Adrenal gland (tissue), 19 donors: ENCODE measurements at places on chromosomes 1 and 21. TPM values are rescaled to one million over a fixed set of nuclear protein-coding genes. Genes with fewer than 3 reads are reported as not detected.
A peak's percentile ranks its signal among the peaks of the same experiment; 100 is the strongest.

DNA sequence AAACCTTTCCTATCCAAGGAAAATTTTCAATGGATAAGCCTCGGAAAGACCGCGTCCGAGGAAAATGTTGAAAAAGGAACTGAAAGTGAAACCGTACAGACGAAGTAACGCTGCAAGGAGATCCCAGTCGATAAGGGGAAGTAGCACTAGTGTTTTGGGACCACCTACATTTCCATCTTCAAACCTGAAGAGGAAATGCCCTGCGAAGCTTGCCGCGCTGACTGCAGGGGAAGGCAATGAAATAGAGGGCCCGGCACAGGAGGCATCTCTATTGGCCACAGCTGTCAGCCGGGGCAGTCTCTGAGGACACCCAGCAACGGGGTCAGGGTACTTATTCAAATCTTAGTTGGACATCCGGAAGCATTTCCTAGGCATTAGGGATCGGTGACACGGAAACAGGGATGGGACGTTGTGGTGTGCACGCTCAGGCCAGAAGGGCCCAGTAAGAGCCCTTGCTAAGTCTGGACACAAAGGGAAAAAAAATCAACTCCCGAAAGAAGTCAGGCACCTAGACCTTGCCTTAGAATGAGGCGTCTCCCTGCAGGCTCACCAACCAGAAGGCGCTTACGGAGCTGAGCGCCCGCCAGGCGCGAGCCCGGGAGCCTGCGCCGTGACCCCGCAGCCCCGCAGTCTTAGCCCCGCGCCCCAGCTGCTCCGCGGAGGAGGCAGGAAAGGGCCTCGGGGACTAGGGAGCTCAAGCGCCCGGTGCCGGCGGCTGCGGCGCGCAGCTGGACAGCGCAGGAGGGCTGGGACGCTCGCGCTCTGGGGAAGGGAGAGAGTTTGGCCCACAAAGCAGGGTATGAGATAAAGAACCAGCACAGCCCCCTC, 655 bp downstream of the USF1 start:
- H3K27ac ChIP-seq: peak overlapping the region; percentile 80
- H3K4me3 ChIP-seq: peak overlapping the region; percentile 85
- H3K27me3 ChIP-seq: no peaks in the 10 kb centered on the region
- H3K4me1 ChIP-seq: peaks cover 10% of the 10 kb centered on the region
- DNase-seq: peak; percentile 85

GRCh38 chr1:204285436-204286305, 71.9 kb upstream of the GOLT1A start:
- H3K4me1 ChIP-seq: peaks cover 26% of the 10 kb centered on the region
- no peak overlapping the region for H3K27ac ChIP-seq
- H3K27me3 ChIP-seq: no peaks in the 10 kb centered on the region
- no peak for DNase-seq
- H3K4me3 ChIP-seq: no peak overlapping the region

DNA sequence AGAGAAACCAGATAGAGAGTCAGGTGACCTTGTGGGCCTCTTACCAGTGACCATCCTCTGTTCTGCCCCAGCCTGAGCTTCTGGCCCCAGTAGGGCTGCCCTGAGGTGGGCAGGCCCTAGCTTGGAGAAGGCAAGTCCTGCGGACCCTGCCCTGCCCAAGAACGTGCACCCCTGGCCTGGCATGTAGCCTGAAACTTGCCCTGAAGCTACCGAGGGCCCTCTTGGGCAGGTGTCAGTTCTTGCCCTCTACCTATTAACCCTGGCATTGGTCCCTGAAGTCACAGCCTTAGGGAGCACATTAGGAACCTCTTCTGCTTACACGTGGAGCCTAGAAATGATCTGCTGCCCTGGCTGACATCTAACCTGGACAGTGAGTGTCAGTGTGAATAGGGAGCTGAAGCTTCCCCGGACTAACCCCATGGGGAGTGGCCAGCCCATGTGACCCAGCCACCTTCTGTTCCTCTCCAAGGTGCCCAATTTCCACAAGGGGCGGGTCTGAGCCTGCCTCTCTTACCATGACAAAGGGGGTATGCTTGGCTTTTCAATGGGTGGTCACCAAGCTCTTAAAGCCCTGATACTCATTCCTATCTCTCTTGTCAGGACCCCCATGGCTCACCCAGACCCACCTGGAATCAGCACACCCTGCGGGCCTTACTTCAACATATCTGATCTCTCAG, 163.0 kb downstream of the ZSCAN20 start:
- H3K36me3 ChIP-seq: no peaks in the 10 kb centered on the region
- no peak overlapping the region for H3K4me3 ChIP-seq
- H3K4me1 ChIP-seq: no peaks in the 10 kb centered on the region
- no peak for DNase-seq
- no peaks in the 10 kb centered on the region for H3K27me3 ChIP-seq

DNA sequence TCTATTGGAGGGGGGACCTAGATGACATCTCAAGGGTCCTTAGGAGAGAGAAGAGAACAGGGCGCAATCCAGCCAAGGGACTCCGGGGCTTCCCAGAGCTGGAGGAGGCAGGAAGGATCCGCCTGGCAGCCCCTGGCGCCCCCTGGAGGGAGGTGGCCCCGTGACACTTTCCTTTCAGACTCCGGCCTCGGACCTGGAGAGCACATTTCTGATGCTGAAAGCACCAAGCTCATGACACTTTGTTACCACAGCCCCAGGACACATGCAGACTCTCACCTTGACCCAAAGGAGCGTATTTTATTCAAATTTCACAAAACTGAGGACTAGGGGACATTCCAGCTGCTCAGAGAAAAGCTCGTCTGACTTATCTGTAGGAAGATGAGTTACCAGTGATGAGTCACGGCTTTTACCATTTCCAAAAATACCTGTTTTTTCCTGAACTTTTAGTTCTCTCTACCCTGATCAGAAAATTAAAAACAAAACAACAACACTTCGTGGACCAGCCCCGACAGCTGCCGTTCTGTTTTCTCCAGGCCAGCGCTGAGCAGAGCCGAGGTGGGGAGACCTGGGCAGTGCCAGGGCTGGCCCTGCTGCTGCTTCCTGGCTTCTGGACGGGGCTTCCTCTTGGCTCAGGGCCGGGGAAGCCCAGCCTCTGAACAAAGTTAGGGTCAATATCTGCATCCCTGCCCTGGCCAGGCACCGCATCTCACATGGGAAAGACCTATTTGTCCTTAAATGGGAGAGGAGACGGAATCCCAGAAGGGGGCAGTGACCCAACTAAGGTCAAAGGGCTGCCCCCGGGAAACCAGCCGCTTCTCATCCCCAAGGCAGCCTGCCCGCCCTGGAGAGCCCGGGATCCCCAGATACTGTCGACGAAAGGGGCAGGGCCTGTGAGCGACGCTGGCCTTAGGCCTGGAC, 21.6 kb upstream of the POFUT2 start:
- H3K4me3 ChIP-seq: no peak overlapping the region
- H3K27me3 ChIP-seq: no peaks in the 10 kb centered on the region
- H3K36me3 ChIP-seq: no peaks in the 10 kb centered on the region
- H3K27ac ChIP-seq: peak overlapping the region; percentile 93

DNA sequence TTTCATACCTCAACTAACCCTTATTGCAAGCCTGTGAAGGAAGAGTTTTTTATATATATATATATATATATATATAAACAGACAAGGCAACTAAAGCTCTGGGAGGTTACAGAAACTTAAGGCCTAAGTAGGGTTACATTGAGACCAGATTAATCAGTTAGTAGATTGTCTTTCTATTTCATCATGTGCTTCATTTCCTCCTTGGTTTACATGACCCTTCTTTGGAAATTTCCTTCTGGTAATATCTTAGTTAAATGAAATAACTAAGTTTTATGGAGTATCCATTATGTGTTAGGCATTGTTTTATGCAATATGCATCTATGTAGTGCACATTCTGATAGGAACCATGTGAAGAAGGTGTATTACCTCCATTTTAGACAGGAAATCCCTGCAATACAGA, 112.7 kb downstream of the FGGY start:
- H3K27ac ChIP-seq: no peak overlapping the region
- no peak for DNase-seq
- no peaks in the 10 kb centered on the region for H3K27me3 ChIP-seq
- peaks cover 10% of the 10 kb centered on the region for H3K4me1 ChIP-seq

NBPF20 gene
- 2.1 TPM for total RNA-seq
